Right atrium auricular region (tissue), 2 donors: ENCODE measurements at places on chromosomes 1 and 21. TPM values are rescaled to one million over a fixed set of nuclear protein-coding genes. Genes with fewer than 3 reads are reported as not detected.

GRCh38 chr1:12344596-12345349 lies 114.9 kb downstream of the VPS13D start:
- DNase-seq = peak; percentile 60
- H3K27ac ChIP-seq = peak overlapping the region; percentile 57

DNA sequence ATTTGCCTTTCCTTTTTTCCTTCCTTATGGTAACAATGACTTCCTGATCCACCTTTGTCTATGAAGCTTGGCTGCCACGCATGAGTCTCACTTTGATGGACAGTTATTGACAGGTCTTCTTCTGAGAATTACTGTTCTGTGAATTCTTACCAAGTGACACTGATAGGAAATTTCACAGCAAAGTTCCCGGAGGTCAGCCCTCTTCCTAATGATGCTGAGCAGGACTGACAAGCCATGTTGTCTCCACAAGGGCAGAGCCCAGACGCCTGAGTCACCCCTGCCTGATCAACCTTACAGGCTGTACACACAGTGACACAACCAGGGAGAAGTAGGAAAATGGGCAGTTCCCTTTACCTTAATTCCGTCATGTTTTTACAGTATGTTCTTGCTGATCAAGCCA lies 44.2 kb downstream of the ZC3H11B start:
- no peak overlapping the region for H3K4me3 ChIP-seq
- no peak overlapping the region for H3K27ac ChIP-seq
- DNase-seq = no peak
- no peaks in the 10 kb centered on the region for H3K4me1 ChIP-seq
- no peaks in the 10 kb centered on the region for H3K36me3 ChIP-seq
- no peaks in the 10 kb centered on the region for H3K27me3 ChIP-seq

MCOLN2 gene
- not detected for total RNA-seq

- H3K27me3 ChIP-seq = no peaks in the 10 kb centered on the region
- H3K36me3 ChIP-seq = no peaks in the 10 kb centered on the region
- no peak overlapping the region for H3K27ac ChIP-seq
- H3K4me1 ChIP-seq = no peaks in the 10 kb centered on the region
- H3K4me3 ChIP-seq = no peak overlapping the region
These were observed 888.2 kb upstream of the CXADR start for GRCh38 chr21:16624479-16625118.

- H3K27me3 ChIP-seq = no peaks in the 10 kb centered on the region
- no peak overlapping the region for H3K4me3 ChIP-seq
- no peaks in the 10 kb centered on the region for H3K4me1 ChIP-seq
- H3K27ac ChIP-seq = no peak overlapping the region
- DNase-seq = no peak
These were observed 385.3 kb downstream of the SETD4 start for GRCh38 chr21:35674895-35675470.

DNA sequence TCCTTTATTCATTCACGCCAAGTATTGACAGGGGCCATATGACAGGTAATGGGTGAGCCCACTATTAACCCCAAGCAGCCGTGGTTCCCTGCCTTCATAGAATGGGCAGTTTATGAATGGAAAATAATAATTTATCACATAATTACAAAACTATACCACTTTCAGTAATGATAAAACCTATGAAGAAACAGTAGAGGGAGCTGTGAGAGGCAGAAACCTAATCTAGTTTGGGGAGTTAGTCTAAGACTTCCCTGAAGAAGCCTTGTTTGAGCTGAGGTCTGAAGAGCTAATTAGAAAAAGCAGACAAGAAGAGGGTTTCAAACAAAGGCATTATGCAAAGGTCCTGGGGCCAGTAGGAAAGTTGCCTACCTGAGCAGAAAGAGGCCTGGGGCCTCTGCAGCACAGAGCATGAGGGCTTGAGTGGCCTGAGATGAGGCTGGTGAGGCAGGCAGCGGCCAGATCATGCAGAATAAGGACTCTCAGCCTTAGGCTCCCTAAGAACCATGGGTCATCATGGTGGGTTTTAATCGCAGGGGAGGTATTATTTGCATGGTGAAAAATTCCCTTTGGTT lies 142.8 kb downstream of the ATG4C start:
- H3K36me3 ChIP-seq = no peaks in the 10 kb centered on the region
- DNase-seq = no peak
- no peak overlapping the region for H3K4me3 ChIP-seq
- H3K4me1 ChIP-seq = no peaks in the 10 kb centered on the region
- H3K27me3 ChIP-seq = no peaks in the 10 kb centered on the region

DNA sequence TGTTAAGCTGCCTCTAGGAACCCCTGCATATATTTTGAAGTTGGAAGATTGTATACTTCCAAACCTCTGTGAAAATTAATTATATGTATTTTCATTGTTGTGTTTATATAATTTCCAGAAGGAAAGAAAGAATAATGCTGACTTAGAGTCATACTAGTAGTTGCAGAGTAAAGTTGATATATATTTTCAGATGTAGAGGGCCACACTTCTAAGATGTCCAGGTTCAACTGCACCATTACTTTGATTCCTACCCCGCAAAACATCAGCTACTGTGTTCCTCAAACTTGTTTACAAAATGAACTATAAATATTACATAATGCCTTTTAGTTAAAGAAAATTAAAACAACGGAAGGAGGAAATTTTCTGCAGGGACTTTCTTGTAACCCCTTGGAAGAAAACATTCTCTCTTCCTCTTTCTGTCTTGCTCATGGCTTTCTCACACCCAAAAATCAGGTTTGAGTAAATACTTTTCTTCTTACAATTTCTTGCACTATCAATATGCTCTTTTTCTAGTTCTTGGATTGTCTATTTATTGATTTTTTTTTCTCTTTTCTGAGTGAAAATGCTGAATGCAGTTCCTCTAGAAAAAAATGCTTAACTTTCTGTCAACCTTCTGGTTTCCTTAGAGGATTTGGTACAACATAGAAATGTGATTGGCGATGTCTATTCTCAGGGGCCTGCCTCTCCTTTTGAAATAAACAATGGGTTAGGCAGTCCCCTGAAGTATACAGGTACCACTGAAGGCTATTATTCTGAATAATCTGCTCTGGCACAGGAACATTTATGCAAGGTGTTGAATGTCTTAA lies 867.8 kb downstream of the TTLL7 start:
- no peaks in the 10 kb centered on the region for H3K36me3 ChIP-seq
- DNase-seq = no peak
- H3K4me1 ChIP-seq = no peaks in the 10 kb centered on the region

DNA sequence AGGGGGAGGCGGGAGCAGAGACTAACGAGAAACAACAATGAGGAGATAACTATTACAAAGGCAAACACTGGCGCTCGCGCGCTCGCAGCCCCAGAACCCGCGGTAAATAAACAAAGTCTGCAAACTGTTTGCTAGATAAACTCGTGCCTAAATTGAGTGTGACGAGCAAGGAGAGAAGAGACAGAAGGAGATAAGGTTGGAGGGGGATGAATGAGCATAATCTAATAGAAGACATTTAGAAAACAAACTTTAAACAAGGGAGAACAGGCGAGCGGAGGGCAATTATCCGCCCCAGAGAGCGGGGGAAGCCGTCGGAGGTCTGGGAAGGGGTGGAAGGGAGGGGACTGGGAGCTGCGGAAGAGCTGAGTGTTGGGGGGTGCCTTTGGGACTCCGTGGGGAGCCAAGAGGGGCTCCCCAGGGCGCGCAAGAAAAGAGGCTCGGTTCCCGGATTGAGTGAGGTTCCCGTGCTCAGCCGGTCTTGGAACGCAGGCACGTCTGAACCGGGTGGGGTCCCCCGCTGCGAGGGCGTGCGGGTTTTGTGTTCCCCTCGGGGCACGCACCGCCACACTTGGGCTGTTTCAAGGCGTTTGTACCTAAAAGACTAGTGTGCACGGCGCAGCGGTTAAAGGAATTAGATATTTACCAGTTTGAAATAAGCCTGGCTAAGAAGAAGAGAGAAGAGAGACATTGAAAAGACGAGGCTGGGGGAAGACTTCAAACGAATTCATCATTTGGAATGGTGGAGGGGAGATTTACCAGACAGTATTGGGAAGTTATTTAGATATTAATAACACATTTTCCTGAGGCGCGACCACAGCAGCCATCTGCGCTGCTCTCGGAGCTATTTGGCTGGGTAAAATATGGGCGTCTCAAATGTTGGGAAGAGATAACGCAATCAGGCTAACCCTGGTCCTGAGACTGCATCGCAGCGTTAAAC lies 10.6 kb downstream of the PAX7 start:
- H3K36me3 ChIP-seq = no peaks in the 10 kb centered on the region
- H3K27ac ChIP-seq = no peak overlapping the region
- DNase-seq = no peak
- no peaks in the 10 kb centered on the region for H3K4me1 ChIP-seq
- no peak overlapping the region for H3K4me3 ChIP-seq
- peaks cover 40% of the 10 kb centered on the region for H3K27me3 ChIP-seq

FAM167B gene
- 6.4 TPM for total RNA-seq

GRCh38 chr21:23963454-23963853 lies 1643.8 kb downstream of the MRPL39 start:
- no peak for DNase-seq
- no peak overlapping the region for H3K27ac ChIP-seq
- H3K4me3 ChIP-seq = no peak overlapping the region
- H3K4me1 ChIP-seq = no peaks in the 10 kb centered on the region
- no peaks in the 10 kb centered on the region for H3K36me3 ChIP-seq
- H3K27me3 ChIP-seq = no peaks in the 10 kb centered on the region

GRCh38 chr1:178092878-178093493 lies 918 bp upstream of the RASAL2 start:
- H3K4me3 ChIP-seq = peak overlapping the region; percentile 82
- H3K36me3 ChIP-seq = no peaks in the 10 kb centered on the region
- peak overlapping the region; percentile 94 for H3K27ac ChIP-seq
- no peaks in the 10 kb centered on the region for H3K27me3 ChIP-seq
- peaks cover 29% of the 10 kb centered on the region for H3K4me1 ChIP-seq
- DNase-seq = peak; percentile 61

GRCh38 chr1:93777255-93777654 lies 95.6 kb upstream of the BCAR3 start:
- H3K27me3 ChIP-seq = no peaks in the 10 kb centered on the region
- peaks cover 2% of the 10 kb centered on the region for H3K4me1 ChIP-seq
- H3K36me3 ChIP-seq = no peaks in the 10 kb centered on the region
- H3K27ac ChIP-seq = no peak overlapping the region

ESPN gene
- total RNA-seq = 0.47 TPM

GRCh38 chr21:34596561-34597271 lies 18.2 kb downstream of the RCAN1 start:
- H3K36me3 ChIP-seq = no peaks in the 10 kb centered on the region
- H3K27me3 ChIP-seq = no peaks in the 10 kb centered on the region
- H3K4me1 ChIP-seq = no peaks in the 10 kb centered on the region
- no peak overlapping the region for H3K4me3 ChIP-seq
- DNase-seq = no peak

DNA sequence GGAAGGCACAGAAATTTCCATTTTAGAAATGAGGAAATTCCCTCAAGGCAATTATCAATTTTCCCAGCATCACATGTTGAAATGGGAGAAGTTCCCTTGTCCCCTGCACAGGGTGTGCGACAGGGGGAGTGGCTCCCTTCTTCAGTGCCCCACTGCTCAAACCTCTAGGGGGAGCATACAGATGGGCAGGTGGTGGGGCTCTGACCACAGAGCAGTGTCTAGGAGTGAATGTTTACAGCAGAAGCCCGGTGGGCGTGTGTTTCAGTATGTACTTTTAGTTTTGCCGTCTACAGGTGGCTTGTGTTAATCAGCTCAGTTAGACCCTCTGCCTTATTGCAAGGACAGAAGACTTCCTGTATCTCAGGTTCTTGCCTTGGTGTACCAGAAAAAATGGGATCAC lies 493.7 kb upstream of the PLXNA2 start:
- no peak overlapping the region for H3K4me3 ChIP-seq
- H3K36me3 ChIP-seq = no peaks in the 10 kb centered on the region
- H3K4me1 ChIP-seq = no peaks in the 10 kb centered on the region
- no peak overlapping the region for H3K27ac ChIP-seq
- no peak for DNase-seq

DNA sequence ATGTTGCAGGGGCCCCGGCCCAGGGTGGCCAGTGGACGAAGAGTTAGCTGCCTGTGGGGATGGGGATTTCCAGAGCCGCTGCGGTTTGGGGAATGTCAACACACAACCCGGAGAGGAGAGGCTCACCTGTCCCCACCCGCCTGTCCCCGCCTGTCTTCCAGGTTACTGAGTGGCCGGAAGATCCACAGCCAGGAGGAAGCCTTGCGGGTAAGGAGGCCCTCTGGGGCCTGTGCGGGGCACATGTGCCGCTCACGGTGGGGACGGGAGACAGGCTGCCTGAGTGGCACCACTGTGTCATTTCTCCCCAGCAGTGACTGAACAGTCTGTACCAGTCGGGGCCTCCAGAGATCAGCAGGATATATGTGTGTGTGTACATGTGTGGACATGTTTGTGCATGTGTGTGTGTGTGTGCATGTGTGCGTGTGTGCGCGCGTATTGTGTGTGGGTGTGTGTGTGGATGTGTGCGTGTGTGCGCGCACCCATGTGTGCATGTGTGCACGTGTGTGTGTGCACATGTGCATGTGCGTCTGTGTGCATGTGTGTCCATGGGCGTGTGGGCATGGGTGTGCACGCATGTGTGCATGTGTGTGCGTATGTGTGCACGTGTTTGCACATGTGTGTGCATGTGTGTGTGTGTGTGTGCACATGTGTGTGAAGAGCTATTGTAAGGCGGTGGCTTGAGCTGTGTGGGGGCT lies 25.6 kb downstream of the CSTB start:
- no peaks in the 10 kb centered on the region for H3K27me3 ChIP-seq
- H3K4me1 ChIP-seq = no peaks in the 10 kb centered on the region
- H3K27ac ChIP-seq = no peak overlapping the region
- peaks cover 91% of the 10 kb centered on the region for H3K36me3 ChIP-seq

GRCh38 chr1:51791888-51792287 lies 86.6 kb downstream of the NRDC start:
- peaks cover 78% of the 10 kb centered on the region for H3K36me3 ChIP-seq
- no peak for DNase-seq
- no peak overlapping the region for H3K4me3 ChIP-seq
- no peak overlapping the region for H3K27ac ChIP-seq

DNA sequence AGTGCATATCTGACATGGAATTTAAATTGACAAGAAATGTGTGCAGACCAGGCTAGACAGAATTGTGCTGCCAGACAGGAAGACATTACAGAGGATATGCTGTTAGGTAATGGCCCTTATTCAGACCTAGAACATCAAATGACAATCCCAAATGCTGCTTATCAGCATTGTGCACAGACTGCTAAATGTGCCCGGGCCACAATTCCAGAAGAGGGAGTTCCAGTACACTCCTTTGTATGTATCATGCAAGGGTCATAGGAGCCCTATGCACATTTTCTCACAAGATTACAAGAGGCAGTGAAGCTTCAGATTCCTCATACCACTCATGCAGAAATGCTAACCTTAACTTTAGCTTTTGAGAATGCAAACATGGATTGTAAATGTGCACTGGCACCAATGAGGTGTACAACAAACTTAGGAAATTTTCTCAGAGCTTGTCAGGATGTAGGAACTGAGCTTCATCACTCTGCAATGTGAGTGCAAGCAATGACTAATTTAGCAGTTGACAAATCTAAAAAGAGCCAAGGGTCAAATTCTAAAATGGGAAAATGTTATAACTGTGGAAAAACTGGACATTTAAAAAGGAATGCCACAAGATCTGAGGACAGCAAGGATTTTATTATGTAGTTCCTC lies 273.5 kb downstream of the COL11A1 start:
- DNase-seq = no peak
- no peaks in the 10 kb centered on the region for H3K4me1 ChIP-seq
- H3K27me3 ChIP-seq = no peaks in the 10 kb centered on the region
- H3K4me3 ChIP-seq = no peak overlapping the region
- H3K27ac ChIP-seq = no peak overlapping the region

GRCh38 chr1:43473463-43473862 lies 19.7 kb upstream of the HYI start:
- no peak for DNase-seq
- no peaks in the 10 kb centered on the region for H3K4me1 ChIP-seq
- H3K27ac ChIP-seq = no peak overlapping the region
- no peaks in the 10 kb centered on the region for H3K27me3 ChIP-seq

GRCh38 chr1:44485934-44486460 lies 80.9 kb downstream of the RNF220 start:
- no peaks in the 10 kb centered on the region for H3K27me3 ChIP-seq
- H3K27ac ChIP-seq = peak overlapping the region; percentile 77
- no peak overlapping the region for H3K4me3 ChIP-seq
- no peak for DNase-seq
- H3K36me3 ChIP-seq = no peaks in the 10 kb centered on the region
